Neural progenitor cell (in vitro differentiated cells): ENCODE measurements at places on chromosomes 12 and 14.

- H3K4me1 ChIP-seq, result peaks cover 6% of the 10 kb centered on the region
- H3K27ac ChIP-seq, result no peak overlapping the region
- peak; percentile 72 for DNase-seq
- no peaks in the 10 kb centered on the region for H3K27me3 ChIP-seq
Observed at GRCh38 chr12:106226884-106227640, 20.8 kb downstream of the CKAP4 start.

DNA sequence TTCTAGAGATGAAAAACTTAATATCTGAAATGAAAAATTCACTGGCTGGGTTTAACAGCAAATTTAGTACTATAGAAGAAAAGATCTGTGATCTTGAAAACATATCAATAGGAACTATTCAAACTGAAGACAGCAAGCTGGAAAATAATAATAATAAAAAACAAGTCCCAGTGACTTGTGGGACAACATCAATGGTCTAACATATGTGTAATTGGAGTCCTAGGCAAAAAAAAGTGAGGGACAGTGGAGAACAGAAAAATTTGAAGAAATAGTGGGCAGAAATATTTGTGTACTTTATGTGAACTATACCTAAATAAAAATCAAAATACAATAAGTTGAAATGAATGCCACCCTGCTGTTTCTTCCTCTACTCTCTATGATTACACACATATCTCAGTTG lies 2.4 kb upstream of the SERPINA9 start:
- no peaks in the 10 kb centered on the region for H3K27me3 ChIP-seq
- H3K4me1 ChIP-seq, result no peaks in the 10 kb centered on the region
- H3K36me3 ChIP-seq, result no peaks in the 10 kb centered on the region

GRCh38 chr14:45078323-45078722 lies 5.6 kb upstream of the PRPF39 start:
- H3K27me3 ChIP-seq, result no peaks in the 10 kb centered on the region
- peaks cover 6% of the 10 kb centered on the region for H3K36me3 ChIP-seq
- no peak overlapping the region for H3K27ac ChIP-seq

GRCh38 chr12:81957631-81958030 lies 198.5 kb upstream of the PPFIA2 start:
- H3K4me1 ChIP-seq, result no peaks in the 10 kb centered on the region
- DNase-seq, result no peak
- H3K27me3 ChIP-seq, result no peaks in the 10 kb centered on the region
- H3K4me3 ChIP-seq, result no peak overlapping the region

DNA sequence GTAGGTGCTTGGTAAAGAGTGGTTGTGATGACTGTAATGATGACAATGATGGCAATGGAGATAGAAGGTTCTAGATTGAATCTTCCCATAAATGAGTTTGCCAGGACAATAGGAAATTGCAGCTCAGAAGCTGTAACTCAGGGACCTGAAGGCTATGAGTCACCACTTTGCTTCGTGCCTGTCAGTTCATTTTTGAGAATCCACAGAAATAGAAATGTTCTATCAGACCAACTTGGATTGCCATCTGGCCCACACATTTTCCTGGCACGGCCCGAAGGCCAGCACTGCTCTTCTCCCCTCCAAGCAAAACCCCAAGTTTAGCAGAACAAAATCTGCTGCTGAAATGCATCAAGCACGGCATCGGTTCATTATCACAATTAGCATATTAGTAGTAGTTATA lies 1127.0 kb downstream of the BCL11B start:
- no peaks in the 10 kb centered on the region for H3K4me1 ChIP-seq
- DNase-seq, result no peak
- no peaks in the 10 kb centered on the region for H3K27me3 ChIP-seq
- no peak overlapping the region for H3K27ac ChIP-seq

- no peak overlapping the region for H3K27ac ChIP-seq
- no peak overlapping the region for H3K4me3 ChIP-seq
- H3K36me3 ChIP-seq, result no peaks in the 10 kb centered on the region
Observed at GRCh38 chr14:104427131-104427851, 152.3 kb upstream of the C14orf180 start.
